ENCODE measurements at places on chromosomes 4 and X.

GRCh38 chr4:140704964-140705363, 51.2 kb downstream of the TBC1D9 start:
- DNase-seq: no peak

DNA sequence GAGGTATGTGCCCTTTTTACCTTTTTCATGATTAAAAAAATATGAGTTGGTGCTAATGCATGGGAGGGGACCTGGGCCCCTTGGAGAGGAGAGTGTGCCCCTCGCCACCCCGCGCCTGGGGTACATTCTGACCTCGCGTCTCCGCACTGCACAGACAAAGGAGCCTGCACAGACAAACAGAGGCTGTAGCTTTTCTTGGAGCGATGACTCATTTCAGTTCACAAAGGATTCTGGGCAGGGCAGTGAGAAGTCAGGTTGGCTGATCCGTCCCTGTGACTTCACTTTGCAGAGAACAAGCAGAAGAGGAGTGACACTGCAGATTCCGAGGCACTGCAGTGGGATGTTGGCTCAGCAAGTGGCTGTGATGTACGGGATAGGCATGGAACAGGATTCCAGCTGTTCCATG, 82.9 kb downstream of the STOX2 start:
- peak; percentile 95 for DNase-seq

DNA sequence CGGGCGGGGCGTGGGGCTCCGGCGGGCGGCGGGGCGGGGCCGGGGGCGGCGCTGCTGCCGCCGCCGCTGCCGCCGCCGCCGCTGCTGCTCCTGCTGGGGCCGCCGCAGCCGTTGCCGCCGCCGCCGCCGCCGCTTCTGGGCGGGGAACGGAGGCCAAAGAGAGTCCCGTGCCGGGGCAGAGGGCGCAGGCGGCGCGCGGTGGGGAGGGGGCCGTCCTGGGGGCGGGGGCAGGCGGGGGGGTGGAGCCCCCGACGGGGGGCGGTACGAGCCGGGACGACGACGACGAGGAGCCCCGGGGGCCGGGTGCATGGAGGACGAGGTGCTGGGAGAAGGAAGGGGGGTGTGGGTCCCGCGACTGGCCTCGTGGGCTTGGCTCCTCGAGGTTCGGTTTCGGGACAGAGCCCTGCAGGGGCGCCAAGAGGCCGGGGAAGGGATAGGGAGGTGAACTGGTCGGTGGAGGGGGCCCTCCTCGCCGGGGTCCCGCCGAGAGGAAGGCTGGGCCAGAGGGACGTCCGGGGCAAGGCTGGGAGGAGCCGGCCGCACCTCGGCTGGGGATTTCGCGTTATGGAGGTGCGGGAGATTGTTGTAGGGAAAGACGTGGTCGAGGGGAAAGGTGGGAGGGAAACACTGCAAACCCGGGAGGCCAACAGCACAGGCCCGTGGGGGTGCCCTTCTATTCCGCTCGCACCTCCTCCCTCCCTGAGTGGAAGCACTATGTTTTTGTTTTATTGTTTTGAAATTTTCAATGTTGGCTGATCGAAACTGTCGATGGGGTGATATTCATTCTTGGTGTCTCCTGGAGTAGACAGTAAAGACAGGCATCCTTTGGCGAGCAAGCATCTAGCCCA, 1.9 kb downstream of the BCORL1 start:
- DNase-seq: peak; percentile 58

DNA sequence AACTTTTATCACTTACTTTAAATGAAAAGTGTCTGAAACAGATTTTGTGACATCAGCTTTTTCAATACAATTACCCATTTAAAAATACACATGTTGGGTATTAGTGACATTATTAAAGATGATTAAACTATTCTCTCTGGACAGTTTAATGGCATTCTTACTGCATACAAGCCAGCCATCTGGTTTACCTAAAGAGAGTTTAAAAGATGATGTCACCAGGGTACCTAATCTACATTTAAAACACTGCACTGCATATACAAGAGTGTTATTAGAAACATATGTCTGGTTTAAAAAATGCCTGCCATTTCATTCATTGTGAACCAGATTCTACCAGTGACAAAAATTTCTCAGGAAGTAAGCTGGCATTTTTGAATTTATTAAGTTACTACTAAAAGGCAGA, 919.1 kb downstream of the ADGRL3 start:
- DNase-seq: no peak

- no peak for DNase-seq
Observed at GRCh38 chrX:112678831-112679230, 907 bp downstream of the LHFPL1 start.

DNA sequence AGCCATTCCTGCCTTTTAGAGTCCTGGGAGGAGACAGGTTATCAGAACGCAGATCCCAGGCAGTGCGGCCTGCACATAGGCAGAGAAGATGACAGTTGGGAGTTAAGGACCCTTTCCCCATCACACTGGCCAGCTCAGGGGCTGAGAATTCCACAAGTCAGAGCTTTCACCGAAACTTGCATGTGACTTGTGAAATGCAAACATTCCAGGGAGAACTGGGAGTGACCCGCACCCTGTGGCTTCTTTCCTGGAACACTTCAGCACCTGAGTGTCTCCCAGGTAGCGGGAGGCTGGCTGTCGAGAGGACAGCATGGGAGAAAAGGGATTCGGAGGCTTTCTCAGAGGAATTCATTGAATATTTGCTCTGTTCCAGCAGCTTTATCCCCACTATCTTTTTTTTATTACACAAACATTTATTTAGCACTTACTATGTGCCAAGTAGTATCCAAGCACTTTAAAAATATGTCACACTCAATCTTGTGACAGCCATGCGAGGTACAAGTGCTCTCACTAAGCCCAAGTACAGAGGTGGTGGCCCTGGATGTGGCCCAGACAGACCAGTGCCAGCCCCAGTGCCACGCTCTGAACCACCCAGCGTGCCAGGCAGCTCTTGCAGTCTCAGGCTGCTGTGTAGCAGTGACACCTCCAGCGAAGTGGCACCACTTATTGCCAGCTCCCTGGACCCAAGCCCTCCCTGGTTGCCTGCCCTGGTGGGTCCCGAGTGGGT, 100.5 kb downstream of the PHKA2 start:
- no peak for DNase-seq

DNA sequence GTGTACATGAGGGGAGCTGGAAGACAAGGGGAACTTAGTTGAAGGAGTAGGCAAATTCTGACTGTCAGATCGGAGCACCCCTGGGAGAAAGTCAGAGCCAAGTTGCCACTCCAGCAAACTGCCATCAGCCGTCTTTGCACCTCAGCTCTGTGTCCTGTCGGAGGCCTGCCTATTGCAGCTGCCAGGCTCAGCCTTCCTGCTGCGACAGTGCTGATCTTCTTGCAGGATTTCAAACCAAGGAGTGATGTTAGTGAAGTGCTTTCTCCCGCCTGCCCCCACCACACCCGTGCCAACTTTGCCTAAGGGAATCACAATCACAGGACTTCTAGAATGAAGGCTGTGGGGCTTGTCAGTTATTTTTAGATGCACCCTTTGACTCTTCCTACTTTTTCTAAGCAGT, 185.3 kb downstream of the KIT start:
- DNase-seq: no peak

DNA sequence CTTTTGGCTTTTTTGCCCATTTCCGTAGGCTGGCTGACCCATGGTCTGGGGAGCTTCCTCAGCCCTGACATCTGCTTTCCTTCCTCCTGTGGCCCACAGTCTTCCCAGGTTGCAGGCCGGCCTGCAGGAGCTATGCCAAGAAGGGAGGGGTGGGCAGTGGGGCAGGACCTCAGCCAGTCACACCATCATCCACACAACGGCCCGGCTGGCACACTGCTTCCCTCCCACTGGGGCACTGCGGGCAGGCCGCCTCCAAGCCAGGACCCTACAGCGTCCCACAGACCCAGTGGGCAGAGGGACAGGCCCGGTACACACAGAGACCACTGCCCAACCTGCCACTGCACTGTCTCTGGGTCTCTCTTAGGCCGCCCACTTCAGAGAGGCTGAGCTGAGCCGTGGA, 38.0 kb downstream of the CTBP1 start:
- DNase-seq: no peak

DNA sequence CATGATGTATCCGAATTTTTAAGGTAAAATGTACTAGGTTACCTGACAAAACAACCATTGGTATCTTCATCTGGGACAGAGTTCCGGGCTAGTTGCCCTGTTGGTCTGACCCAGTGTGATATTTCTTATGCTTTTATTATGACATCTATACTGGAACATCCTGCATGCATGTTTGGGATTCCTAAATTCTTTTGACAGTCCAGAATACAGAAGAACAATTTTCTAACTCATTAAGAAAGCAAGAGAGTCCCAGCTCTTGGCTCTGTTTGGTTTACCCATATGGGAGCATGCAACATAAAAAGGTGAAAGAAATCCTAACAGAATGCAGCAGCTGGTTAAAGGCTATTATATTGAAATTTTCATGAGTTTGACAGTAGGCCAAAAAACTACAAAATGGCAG, 247.7 kb upstream of the FTHL17 start:
- no peak for DNase-seq

- no peak for DNase-seq
Observed at GRCh38 chrX:18769812-18770573, 62.5 kb downstream of the PPEF1 start.

DNA sequence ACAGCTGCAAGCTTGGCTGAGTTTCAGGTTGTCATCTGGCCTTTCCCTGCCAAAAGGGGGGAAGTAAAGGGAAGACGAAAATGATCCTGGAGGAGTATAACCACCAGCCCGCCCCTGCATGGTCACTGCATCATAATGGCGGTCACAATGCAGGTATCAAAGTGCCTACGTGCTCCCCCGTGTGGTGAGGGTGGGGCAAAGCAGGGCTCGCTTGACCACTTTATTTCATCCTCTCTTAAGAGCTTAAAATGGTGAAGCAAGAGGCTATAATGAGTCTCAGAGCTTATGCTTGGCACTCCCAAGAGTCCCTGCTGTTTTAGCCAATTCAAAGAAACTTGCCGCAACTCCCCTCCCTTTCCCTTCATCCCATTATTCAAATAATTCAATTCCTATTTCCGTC, 105.6 kb downstream of the APOOL start:
- peak; percentile 74 for DNase-seq

- peak; percentile 71 for DNase-seq
Observed at GRCh38 chrX:15524417-15524816, 23.8 kb downstream of the BMX start.

- peak; percentile 23 for DNase-seq
Observed at GRCh38 chr4:140059159-140059558, 94.8 kb downstream of the MAML3 start.

- no peak for DNase-seq
Observed at GRCh38 chr4:55574252-55574651, 17.8 kb downstream of the PDCL2 start.

GRCh38 chr4:7521666-7522065, 86.9 kb upstream of the PSAPL1 start:
- no peak for DNase-seq

GRCh38 chrX:22136711-22137110, 104.6 kb downstream of the PHEX start:
- peak; percentile 56 for DNase-seq

- DNase-seq: no peak
Observed at GRCh38 chr4:13553081-13553480, 8.8 kb upstream of the NKX3-2 start.

DNA sequence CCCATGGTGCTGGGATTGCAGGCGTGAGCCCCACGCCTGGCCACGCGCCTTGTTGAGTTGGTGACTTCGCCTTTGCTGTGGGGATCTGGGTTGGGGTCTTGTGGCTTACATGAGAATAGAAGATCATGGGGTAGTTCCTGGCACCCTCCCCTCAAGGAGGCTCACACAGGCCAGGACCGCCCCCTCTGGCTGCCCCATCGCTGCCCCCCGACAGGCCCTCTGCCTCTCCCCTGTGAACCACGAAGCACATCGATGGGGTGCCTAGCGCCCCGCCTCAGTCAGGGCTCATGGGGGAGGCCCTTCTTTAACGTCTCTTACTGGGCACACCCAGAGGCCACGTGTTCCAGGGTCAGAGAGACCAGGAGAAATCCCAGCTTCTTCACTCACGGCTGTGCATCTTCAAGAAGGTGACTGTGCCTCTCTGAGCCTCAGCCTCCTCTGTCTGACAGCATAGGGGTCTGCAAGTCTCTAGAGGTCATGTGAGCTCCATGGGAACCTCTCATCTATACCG, 23.6 kb upstream of the SPON2 start:
- DNase-seq: no peak

GRCh38 chr4:172134521-172134920, 321.3 kb downstream of the GALNTL6 start:
- no peak for DNase-seq

DNA sequence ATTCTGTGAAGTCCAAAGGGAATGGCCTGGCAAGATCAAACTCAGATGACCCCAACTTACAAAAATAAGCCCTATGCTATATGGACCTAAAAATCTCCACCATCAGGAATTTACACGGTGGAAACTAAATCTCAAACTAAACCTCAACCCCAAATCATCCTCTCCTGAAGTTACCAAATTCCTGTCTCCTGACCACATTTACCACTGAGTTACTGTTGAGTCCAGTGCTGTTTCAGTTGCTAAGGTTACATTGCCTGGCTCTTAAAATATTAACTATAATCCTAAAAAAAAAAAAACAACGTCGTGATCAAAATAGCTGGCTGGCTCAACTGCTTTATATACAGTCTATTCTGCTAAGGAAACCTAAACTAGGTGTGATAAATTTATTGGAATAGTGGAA, 315.2 kb upstream of the SLIT2 start:
- no peak for DNase-seq

DNA sequence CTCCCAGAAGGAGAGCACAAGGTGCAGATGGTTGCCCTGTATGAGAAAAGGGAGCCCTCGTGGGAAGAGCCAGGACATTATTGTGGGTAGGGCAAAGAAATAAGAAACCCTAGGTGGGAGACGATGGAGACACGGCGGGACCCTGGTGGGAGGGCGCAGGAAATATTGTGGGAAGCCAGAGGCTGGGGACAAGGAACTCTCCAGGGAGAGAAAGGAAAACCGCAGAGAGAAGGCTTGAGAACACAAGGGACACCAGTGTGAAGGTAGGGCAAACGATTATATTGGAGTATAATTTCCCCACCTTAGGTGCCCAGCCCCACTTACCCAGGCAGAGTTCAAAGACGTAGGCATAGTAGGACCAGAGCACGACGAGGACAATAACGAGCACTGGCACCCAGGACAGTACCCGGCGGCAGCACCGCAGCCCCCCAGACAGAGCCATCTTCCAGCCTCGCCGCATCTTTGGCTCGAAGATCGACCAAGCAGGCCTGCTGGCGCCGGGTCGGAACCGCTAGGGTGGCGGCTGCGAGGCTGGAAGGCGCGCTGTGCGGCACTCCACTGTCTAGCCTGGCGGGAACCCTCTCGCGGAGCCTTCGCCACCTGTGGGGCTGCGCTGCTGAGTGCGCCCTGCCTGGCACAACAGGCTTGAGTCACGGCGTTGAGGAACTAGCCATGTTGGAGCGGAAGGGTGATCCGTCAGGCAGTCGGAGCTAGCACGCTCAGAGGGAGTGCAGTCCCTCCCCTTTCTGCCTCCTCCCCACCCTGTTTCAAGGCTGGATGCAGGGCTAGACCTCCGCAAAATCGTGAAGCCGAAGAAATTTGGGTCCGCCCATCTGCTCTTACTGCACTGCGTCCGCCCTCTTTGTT, at the start of gene ZDHHC15:
Gene ZDHHC15, minus strand, starts transcription at position 473 of the 867 bp plus-strand sequence. Its CDS starts 13 bp downstream, at position 460.
- peak; percentile 54 for DNase-seq

GRCh38 chr4:88846206-88846790, 148.7 kb upstream of the NAP1L5 start:
- DNase-seq: peak; percentile 36

Data from DMS53 (cell line).